Omental fat pad (tissue), 4 donors: ENCODE measurements at places on chromosomes 13 and 19. TPM values are rescaled to one million over a fixed set of nuclear protein-coding genes. Genes with fewer than 3 reads are reported as not detected.

The AMER2 gene
- total RNA-seq, result 0.09 TPM

The PSG4 gene
- total RNA-seq, result not detected

The INAFM1 gene
- total RNA-seq, result 3.3 TPM

The CFD gene
- 2,064 TPM for total RNA-seq

The KASH5 gene
- total RNA-seq, result not detected

The ZNF324 gene
- total RNA-seq, result 23.3 TPM

The PNKP gene
- total RNA-seq, result 69.7 TPM

The SYT3 gene
- total RNA-seq, result not detected

The RPL28 gene
- 603 TPM for total RNA-seq
